ENCODE measurements at places on chromosomes 13 and 19.
A peak's percentile ranks its signal among the peaks of the same experiment; 100 is the strongest.

GRCh38 chr13:29561918-29562317 is 33.6 kb downstream of the SLC7A1 start:
- no peak for DNase-seq

GRCh38 chr19:23771761-23772674 is 13.3 kb upstream of the ZNF681 start:
- DNase-seq = no peak

DNA sequence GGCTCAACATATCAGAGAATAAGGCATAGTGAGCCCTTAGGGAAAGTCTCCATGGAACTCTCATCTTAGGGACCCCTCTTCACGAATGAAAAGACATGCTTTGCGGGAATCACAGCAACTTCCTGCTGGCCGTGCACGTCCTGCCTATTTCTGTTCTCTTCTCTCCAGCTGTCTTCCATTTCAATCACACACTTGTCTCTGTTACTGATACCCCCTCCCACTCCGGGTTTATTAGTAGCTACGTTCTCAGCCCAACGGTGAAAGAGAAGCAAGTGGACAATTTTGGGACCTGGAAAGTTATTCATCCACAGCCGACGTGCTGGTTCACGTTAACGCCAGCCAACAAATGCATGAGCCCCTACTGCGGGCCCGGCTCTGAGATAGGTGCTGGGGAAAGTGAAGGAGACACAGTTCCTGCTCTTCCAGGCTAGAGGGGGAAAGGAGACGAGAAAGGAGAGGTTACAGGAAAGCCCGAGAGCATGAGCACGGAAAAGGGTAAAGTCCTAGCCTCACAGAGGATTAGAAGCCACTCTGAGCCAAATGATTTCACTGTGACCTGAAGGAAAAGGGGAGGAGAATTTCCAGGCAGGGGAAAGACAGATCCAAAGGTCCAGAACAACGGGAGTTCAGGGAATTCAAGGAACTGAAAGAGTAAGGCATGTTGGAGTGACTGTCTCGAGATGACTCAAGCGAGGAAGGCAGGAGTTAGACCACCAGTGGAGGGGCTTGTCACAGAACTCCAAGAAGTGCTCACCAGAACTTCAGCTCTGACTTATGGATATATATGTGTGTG is 81.8 kb upstream of the CLDN10 start:
- no peak for DNase-seq

- no peak for DNase-seq
Observed at GRCh38 chr13:31982124-31982523, 49.5 kb upstream of the FRY start.

DNA sequence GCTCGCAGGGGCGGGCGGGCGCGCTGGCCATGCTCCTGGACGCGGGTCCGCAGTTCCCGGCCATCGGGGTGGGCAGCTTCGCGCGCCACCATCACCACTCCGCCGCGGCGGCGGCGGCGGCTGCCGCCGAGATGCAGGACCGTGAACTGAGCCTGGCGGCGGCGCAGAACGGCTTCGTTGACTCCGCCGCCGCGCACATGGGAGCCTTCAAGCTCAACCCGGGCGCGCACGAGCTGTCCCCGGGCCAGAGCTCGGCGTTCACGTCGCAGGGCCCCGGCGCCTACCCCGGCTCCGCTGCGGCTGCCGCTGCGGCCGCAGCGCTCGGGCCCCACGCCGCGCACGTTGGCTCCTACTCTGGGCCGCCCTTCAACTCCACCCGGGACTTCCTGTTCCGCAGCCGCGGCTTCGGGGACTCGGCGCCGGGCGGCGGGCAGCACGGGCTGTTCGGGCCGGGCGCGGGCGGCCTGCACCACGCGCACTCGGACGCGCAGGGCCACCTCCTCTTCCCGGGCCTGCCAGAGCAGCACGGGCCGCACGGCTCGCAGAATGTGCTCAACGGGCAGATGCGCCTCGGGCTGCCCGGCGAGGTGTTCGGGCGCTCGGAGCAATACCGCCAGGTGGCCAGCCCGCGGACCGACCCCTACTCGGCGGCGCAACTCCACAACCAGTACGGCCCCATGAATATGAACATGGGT is 599 bp downstream of the ZIC2 start:
- DNase-seq = peak; percentile 64

GRCh38 chr13:20401531-20401930 is 124.1 kb downstream of the CRYL1 start:
- no peak for DNase-seq

DNA sequence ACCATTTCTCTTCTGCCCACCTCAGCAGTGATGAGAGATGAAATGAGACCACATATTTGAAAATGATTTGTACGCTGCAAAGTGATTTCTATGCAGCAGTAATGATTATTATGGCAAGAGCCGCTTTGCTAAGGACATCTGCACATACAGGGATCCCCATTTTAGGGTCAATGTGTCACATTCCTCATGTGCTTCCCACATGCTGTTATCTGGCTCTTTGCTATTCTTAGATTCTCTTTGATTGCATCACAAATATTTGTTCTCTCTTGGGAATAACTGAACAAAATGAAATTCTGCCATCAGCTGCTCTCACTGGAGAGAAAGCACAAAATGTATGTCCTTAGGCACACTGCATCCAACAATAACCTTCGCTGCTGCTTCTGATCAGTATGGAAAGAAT is 209.5 kb upstream of the IPO5 start:
- no peak for DNase-seq

- DNase-seq = no peak
Observed at GRCh38 chr13:105471673-105472072, 1063.8 kb downstream of the EFNB2 start.

GRCh38 chr19:58261600-58261967 is 17.2 kb upstream of the ZNF8 start:
- no peak for DNase-seq

DNA sequence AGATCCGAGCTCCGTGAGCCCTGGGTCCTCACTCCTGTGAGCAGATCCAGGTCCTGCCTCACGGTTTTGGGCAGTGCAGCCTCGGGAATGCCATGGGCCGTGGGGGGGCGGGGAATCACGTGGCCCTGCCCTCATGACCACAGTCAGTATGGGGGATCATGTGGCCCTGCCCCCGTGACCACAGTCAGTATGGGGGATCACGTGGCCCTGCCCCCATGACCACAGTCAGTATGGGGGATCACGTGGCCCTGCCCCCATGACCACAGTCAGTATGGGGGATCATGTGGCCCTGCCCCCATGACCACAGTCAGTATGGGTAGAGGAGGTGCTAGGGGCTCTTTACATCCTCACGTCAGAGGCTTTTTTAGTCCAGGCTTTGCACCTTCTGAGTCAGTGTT is 64.3 kb upstream of the F7 start:
- DNase-seq = no peak

DNA sequence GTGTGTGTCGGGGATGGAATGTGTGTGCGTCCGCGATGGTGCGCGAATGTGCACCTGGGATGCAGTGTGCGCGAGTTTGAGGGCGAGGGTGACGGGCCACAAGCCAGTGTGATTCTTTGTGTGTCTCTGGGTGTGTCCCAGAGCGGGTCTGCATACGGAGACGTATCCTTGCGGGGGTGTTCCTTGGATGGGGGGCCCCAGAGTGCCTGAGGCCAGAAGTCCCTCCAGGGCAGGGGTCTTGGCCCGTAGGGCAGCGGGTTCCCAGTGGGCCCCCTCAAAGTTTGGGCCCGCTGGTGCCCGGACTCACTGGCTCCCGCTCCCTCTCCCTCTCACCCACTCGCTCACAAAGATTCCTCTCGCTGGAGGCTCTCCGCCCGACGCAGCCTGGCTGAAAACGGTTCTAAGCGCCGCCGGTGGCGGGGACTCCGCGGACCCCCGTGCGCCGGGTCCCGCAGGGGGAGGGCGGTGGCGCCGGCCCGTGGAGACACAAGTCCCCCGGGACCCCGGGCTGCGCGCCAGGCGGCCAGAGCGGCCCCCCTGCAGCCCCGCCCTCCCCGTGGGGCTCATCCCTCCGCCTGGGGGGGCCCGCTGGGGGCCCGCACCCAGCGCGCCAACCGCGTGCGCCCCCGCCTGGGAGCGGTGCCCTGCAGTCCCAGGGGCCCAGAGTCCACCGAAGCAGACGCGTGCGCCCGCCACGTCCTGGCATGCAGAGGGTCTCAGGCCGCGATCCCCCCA is 886 bp downstream of the CRLF1 start:
- DNase-seq = peak; percentile 45

DNA sequence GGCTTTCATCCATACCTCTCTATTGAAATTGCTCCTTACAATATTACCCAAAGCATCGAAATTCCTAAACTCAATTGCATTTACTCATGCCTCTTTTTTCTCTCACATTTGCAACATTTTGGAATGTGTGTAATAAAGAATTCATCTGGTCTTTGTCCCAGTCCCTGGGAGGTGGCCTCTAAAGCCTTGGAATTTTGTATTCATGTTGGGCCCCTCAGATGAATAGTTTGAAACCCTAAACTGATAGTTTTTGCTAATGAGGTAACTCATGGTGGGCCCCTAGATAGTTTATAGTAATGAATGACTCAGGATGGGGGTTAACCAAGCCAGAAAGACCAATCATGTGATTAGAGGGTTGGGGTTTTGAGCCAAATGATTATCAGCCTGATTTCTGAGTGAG is 490.4 kb downstream of the DIAPH3 start:
- DNase-seq = no peak

DNA sequence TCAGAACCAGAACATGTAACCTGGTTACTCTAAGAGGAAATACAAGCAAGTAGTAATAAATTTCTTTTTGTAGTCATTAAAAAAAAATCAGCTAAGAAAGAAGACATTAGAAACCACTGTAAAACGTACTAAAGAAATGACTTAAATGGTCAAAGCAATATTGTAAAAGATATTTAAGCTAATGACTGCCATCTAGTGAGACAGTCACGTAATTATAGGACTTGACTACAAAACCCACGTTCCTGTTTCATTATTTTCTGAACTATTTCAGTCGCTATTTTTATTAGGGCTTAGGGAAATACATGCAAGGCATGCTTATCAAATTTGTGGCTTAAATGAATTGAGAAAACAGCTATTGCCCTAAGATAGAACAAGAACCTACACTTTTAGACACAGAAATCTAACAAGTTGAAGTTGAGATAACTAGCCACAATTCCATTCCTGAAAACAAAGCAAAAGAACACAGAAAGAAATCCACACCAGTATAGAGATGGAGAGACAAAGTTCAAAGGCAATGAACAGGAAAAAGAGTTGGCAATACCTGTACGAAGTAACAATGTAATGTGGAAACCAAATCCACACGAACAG is 17.9 kb downstream of the ALG5 start:
- DNase-seq = peak; percentile 24

- DNase-seq = no peak
Observed at GRCh38 chr19:17677002-17677401, 11.2 kb downstream of the UNC13A start.

Measured in retina (tissue), 1 donor.